OCI-LY7 (cell line): ENCODE measurements at places on chromosomes 7 and 10. TPM values are rescaled to one million over a fixed set of nuclear protein-coding genes. Genes with fewer than 3 reads are reported as not detected.

The HOXA9 gene
- not detected in 2 replicates for total RNA-seq

The CLRN3 gene
- total RNA-seq: not detected in 2 replicates

The SH2D4B gene
- total RNA-seq: not detected in 2 replicates

DNA sequence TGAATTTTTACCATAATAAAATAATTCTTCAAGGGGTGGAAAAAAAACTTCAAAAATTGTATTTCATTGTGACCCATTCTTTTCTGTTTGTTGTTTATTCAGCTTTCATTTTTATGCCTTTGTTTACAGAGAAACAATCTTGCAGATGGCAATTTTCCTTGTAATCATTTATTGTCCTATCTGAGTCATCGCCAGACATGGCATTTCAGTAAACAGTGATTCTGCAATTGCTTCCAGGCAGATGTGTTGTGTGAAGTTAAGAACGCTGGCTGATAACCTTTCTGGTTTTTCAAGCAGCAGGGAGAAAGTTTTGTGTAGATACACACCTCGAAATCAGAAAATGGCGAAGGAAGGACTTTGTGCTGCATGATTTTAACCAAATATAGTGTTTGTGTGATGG lies 80.7 kb upstream of the RPA3 start:
- no peak for DNase-seq

DNA sequence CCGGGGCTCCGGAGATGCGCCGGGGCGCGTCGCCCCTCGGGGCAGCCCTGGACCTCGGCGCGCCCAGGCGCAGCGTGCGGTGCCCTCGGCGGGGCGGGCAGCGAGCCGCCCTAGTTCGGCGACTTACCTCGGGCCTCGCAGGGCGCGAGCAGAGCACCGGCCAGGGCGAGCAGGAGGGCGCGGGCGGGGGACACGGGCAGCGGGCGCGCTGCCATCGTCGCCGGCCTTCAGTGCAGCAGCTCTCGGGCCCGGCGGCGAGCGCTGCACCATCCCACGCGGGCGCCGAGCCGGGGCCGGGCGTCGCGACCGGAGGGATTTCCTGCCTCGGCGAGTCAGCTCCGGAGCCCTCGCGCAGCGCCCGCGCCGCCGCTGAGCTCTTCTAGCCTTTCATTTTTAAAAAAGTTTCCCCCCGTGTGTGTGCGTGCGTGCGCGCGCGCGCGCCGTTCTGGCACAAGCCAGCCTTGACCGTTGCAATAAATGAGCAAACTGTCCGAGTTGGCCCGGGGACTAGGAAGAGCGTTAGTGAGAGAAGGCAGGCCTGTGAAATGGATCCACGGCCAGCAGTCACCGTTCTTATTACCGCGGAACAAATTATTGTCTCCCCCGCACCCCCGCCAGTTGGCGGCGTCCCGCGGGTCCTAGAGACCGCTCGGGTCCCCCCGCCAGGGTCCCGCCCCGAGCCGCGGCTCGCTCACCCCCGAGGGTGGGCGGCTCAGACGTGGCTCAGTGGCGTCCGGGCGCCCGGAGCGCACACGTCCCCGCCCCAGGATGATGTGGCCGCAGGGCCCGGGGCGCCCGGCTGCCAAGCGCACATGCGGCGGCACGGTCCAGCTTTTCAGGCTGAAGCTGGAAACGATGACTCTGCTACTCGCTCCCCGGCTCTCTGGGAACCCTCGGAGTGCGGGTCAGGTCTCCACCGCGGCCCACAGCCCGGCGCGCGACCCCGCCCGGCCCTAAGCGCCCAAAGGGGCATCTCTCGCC lies at the start of gene ADAM12:
ADAM12 (minus strand) TSS at position 547 of the 981 bp plus-strand sequence; CDS start at position 215, 332 bp downstream.
- DNase-seq: no peak
